Renal cortical epithelial cell (primary cell): ENCODE measurements at places on chromosomes 5 and 9.
A peak's percentile ranks its signal among the peaks of the same experiment; 100 is the strongest.

DNA sequence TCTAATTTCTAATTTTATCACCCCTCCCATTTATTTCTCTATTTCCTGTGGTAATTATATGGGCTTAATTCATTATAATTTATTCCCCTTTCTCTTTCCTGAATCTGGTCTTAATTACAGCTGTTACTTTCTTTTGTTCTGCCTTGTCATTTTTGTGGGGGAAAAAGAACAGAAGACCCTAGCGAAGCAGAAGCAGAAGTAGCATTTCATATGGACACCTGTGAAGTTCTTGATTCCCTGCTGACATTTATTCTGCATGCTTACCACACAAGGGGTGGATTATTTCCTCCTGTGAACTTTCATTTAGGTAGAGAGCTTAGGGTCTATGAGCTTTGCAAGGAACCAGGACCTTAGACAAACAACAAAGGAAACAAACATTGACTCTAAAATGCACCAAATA lies 33.3 kb downstream of the GAPT start:
- no peak for DNase-seq

- DNase-seq: no peak
Observed at GRCh38 chr5:78341440-78341839, 19.0 kb upstream of the SCAMP1 start.

DNA sequence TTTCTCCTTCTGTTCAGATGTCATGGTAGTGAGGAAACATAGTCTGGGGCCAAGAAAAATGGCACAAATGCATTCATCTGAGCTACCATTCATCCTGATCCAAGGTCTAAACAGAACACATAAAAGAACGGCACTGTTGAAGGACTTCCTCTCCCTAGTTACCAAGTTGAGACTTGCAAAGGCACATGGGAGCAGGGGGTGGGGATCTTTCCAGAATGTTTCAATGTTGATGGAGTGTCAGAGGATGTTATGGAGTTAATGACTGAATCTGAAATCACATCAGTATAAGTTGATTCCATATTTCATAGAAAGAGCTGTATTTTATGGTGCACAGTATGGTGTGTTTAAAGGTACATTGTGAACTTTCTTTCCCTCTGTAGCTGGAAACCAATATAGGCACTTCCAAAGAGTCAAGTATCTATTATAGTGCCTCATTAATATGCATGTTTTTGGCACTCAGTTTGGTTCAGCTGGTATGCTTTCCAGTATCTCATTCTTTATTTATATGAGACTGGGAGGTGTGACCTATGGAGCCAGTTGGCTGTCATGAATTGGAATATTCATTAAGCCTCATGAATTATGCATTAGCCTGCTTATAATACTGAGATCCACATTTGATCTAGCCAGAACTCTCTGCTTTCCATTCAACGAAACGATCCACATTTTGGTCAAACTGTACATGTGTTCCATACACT lies 603.0 kb downstream of the NR2F1-AS1 start:
- no peak for DNase-seq

DNA sequence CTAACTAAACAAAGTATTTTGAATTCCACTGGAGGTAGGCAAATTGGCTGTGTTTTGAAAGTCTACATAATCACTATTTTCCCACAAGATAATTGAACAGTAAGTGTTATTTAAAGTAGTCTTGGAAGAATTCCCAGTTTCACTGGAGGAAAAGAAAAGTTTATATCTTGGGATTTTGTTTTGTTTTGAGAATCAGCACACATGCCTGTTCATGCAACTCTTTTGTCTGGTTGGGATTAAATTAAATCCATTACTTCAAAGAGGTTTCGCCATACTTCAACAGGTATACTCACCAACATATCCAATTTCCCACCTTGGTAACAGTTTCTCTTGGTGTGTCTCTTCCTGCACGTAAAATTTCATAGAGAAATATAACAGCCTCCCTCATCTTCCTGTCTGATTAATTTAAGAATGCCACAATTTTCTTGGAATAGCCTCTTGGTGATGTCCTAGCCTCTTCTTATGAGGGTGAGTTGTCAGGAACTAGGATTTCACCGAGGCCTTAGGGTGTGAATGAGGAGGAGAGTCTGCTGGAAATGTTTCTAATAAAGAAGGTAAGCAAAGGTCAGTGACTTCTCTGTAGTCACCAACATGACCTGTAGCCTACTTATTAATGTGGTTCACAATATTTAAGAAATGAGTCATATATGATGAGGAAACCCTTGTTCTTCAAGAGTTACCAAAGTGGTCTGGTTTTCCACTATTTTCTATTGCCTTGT lies 48.1 kb downstream of the ITGA2 start:
- DNase-seq: peak; percentile 92

DNA sequence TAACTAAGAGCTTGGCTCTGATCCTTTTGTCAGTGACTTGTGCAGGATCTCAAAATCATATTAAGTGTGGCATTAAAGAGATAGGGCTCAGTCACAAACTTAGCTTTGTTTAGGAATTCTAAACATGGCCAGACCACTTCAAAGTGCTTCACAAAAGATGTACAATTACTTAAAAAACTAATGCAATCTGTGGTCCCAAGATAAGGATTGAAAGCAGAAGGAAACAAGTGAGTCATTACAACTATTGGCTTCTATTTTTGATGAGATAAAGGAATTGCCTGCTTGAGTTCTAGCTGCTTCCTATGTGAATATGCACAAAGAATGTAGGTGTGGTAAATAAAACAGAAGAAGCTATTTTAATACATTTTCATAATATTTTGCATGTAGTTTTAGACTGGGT lies 44.9 kb upstream of the SLC12A2 start:
- DNase-seq: peak; percentile 26

- no peak for DNase-seq
Observed at GRCh38 chr5:58629271-58630159, 46.6 kb downstream of the RAB3C start.

- no peak for DNase-seq
Observed at GRCh38 chr9:134438195-134438788, 112.0 kb downstream of the RXRA start.

DNA sequence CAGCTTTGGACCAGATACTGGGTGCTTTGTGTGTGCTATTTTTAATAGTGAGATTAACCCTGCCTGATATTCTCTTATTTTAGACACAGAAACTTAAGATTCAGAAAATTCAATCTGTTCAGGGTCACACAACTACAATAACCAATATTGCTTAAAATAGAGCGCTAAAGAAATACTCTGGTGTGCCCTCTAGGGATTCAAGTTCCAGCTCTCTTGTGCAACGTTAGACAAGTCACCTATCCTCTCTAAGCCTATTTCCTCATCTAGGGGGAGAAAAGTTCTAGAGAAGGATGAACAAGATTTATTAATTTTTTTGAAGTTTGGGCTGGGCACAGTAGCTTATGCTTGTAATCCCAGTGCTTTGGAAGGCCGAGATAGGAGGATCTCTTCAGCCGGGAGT lies 2.1 kb upstream of the SCAI start:
- DNase-seq: no peak

- peak; percentile 17 for DNase-seq
Observed at GRCh38 chr5:89396278-89396954, 513.4 kb upstream of the MEF2C start.

DNA sequence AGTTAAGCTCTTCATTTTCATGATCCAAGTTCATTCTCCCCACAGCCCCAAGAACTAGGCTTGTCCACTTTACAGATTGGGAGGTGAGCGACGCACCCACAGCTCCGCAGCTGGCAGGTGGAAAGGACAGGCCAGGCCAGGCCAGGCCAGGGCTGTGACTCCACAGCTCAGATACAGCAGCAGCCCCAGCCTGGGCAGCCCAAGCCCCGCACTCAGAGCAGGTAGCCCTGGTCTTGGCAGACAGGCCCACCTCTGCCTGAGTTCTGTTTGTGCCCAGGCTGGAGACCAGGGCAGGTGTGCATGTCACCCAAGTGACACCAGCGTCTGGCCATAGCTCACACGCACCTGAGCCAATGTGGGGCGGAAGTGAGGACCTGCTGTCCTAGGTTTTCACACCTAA lies 124.7 kb downstream of the WNK2 start:
- no peak for DNase-seq

DNA sequence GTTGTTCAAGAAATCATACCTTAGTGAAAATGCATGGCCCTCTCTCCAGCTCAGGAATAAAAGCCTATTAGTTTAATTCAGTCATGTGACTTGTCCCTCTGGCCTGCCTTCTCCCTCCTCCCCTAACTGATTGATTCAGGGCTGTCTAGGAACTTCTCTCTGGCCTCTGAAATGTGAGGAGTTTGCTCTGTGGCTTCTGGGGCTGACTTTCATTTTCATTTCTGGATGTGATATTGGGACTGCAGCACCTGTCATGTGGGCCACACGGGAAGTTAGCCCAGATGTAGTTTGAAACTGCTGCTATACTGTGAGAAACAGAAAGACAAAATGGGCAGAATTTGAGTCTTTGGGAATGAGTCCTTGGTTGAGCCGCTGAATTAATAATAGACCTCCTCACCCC lies 44.8 kb downstream of the PARP8 start:
- peak; percentile 53 for DNase-seq

GRCh38 chr5:39716532-39717028 lies 291.8 kb upstream of the DAB2 start:
- DNase-seq: peak; percentile 54
